ENCODE measurements at places on chromosomes 12 and 14. TPM values are rescaled to one million over a fixed set of nuclear protein-coding genes. Genes with fewer than 3 reads are reported as not detected.

GRCh38 chr12:123801573-123802178 is 39.6 kb downstream of the DNAH10 start:
- H3K27me3 ChIP-seq, result peaks cover 3% of the 10 kb centered on the region
- H3K4me1 ChIP-seq, result peaks cover 5% of the 10 kb centered on the region
- peak; percentile 50 for DNase-seq
- H3K4me3 ChIP-seq, result no peak overlapping the region
- no peak overlapping the region for H3K27ac ChIP-seq

GRCh38 chr14:39451811-39452210 is 19.6 kb upstream of the FBXO33 start:
- no peaks in the 10 kb centered on the region for H3K27me3 ChIP-seq
- H3K27ac ChIP-seq, result no peak overlapping the region
- no peak for DNase-seq
- H3K4me1 ChIP-seq, result peaks cover 13% of the 10 kb centered on the region
- no peaks in the 10 kb centered on the region for H3K36me3 ChIP-seq
- no peak overlapping the region for H3K4me3 ChIP-seq

DNA sequence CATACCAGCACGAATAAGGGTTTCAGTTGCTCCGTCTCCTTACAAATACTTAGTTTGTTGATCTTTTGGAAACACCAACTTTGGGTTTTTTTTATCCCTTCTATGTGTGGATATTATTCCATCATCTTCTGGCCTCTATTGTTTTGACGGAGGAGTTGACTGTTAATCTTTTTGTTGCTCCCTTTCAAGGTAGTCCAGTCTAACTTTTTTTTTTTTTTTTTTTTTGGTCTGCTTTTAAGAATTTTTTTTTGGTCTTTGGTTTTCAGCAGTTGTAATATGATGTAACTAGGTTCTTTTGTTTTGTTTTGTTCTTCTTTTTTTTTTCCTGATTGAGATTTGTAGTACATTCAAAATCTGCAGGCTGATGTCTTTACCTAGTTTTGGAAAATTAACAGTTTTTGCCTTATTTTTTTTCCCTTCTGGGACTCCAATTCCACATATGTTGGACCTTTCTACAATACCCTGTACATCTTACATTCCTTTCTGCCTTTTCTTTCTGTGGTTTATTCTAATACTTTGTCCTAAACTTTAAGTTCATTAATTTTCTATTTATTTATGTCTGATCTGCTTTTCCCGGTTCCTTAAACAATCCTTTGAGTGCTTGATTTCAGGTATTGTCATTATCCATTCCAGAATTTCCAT is 54.9 kb downstream of the DNAH10 start:
- H3K27ac ChIP-seq, result no peak overlapping the region
- no peak overlapping the region for H3K4me3 ChIP-seq
- no peaks in the 10 kb centered on the region for H3K36me3 ChIP-seq
- H3K27me3 ChIP-seq, result peaks cover 7% of the 10 kb centered on the region
- DNase-seq, result no peak
- H3K4me1 ChIP-seq, result no peaks in the 10 kb centered on the region

SYNE3 gene
- 9.5 TPM for total RNA-seq

GRCh38 chr12:56520048-56520447 is 1.6 kb upstream of the RBMS2 start:
- H3K27ac ChIP-seq, result peak overlapping the region; percentile 91
- peaks cover 29% of the 10 kb centered on the region for H3K4me1 ChIP-seq

PTPRQ gene
- total RNA-seq, result not detected

GRCh38 chr12:49456131-49456679 is 82.6 kb upstream of the KCNH3 start:
- H3K27ac ChIP-seq, result no peak overlapping the region
- no peaks in the 10 kb centered on the region for H3K4me1 ChIP-seq
- H3K36me3 ChIP-seq, result peaks cover 11% of the 10 kb centered on the region
- no peaks in the 10 kb centered on the region for H3K27me3 ChIP-seq
- H3K4me3 ChIP-seq, result no peak overlapping the region

DNA sequence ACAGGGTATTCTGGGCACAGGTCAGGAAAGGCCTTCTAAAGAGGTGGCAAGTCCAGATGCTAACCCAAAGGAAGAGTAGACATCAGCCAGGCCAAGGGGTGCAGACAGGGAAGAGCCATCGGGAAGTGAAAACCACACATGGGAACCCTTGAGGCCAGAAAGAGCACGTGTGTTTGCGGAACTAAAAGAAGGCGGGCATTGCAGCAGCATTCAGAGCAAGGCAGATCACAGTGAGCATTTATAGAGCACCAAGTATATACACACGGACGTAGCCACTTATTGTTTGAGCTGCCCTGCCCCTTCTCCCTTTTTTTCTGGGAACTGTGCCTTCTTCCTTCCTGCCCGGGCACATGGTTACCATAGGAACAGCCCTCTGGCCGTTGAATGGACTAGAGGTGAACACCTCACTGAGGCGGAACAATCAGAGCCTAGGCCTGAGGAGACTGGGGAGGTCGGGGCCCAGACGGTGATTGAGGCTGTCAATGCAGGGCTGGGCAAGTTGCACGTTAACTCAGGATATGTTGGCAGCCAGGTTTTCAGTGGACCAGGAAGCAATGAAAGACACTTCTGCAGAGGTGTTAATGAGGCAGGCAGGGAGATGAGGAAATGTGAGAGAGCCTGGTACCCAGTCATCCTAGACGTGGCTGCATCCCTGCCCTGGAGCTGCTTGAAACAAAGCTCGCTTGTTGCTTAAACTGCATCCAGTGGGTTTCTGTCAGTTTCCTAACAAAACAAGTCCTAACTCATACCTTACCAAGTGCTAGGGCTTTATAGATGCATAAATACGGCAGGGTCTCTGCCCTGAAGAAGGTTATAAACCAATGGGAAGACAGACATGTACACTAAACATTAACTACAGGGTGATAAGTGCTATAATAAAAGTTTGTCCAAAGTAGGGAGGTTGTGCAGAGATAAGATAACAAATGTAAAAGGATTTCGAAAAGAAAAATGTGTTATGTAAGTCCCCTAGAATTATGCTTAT is 34.2 kb downstream of the MOAP1 start:
- H3K4me1 ChIP-seq, result peaks cover 17% of the 10 kb centered on the region
- H3K36me3 ChIP-seq, result no peaks in the 10 kb centered on the region

DNA sequence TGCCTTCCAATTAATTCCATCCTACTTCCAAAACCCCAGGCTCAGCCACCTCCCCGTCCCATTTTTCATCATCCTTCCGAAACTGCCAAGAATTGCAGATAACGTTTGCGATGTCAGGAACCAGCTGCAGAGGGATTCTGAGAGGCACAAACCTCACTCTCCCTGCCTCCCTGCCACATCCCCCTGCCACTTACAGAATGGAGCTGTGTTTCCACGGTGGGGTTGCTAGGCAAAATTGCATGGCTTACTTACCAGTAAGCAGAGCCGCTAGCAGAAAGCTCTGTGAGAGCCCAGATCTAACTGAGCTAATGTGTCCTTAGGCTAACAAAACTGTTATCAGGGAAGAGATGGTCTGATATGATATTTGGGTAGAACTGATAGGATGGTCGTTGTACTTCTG is 127.4 kb downstream of the KCNK10 start:
- H3K4me1 ChIP-seq, result no peaks in the 10 kb centered on the region
- no peak for DNase-seq
- H3K27me3 ChIP-seq, result peaks cover 91% of the 10 kb centered on the region
- H3K27ac ChIP-seq, result no peak overlapping the region
- H3K4me3 ChIP-seq, result no peak overlapping the region

GRCh38 chr14:64656986-64657385 is 47.2 kb upstream of the PLEKHG3 start:
- no peak overlapping the region for H3K4me3 ChIP-seq
- peak; percentile 70 for DNase-seq
- H3K36me3 ChIP-seq, result no peaks in the 10 kb centered on the region
- H3K27me3 ChIP-seq, result peaks cover 12% of the 10 kb centered on the region

DNA sequence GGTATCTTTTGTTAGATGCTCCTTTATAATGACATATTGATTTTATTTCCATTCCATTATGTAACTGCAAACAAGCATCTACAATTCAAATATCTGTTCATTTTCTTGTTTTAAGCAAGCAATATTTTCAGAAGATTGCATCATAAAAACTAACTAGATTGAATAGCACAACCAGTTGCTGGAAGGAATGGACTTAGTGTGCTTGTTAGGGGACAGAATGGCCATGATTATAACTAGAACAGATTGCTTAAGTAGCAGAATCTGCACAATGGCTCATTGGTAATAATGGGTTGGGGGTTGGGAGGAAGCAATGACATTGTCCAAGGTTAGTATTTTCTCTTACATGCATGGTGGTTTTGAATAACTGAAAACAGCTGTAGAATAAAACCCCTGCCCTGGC is 939.5 kb downstream of the SLC16A7 start:
- H3K27ac ChIP-seq, result peak overlapping the region; percentile 11
- no peaks in the 10 kb centered on the region for H3K27me3 ChIP-seq
- DNase-seq, result no peak
- no peak overlapping the region for H3K4me3 ChIP-seq
- H3K36me3 ChIP-seq, result no peaks in the 10 kb centered on the region

- H3K4me3 ChIP-seq, result no peak overlapping the region
- no peaks in the 10 kb centered on the region for H3K27me3 ChIP-seq
- DNase-seq, result peak; percentile 56
- H3K36me3 ChIP-seq, result no peaks in the 10 kb centered on the region
Observed at GRCh38 chr12:59164991-59165718, 244.9 kb upstream of the LRIG3 start.

SRGAP1 gene
- total RNA-seq, result 65.0 TPM

SLCO1B1 gene
- not detected for total RNA-seq

BIN2 gene
- not detected for total RNA-seq

DNA sequence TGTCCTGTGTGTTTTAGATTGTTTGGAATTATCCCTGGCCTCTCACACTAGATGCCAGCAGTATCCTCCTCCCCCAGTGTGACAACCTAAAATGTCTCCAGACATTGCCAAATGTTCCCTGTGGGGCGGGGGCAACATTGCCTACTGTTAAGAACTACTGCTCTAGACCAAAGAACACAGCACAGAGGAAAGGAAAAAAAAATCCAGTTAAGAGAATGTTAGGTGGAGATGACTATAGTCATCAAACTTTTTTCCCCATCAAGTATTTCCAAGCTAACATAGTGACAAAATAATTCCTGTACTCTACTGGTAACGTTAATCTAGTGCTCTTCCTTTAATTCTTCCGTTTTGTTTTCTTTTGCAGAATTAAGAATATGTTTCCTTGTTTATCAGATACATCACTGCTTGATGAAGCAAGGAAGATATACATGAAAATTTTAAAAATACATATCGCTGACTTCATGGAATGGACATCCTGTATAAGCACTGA is 3.5 kb downstream of the CDKN1B start:
- DNase-seq, result peak; percentile 47
- H3K27me3 ChIP-seq, result no peaks in the 10 kb centered on the region
- H3K4me3 ChIP-seq, result peak overlapping the region; percentile 98
- H3K27ac ChIP-seq, result peak overlapping the region; percentile 99
- H3K4me1 ChIP-seq, result peaks cover 19% of the 10 kb centered on the region

GRCh38 chr12:43988838-43989560 is 153.1 kb downstream of the TMEM117 start:
- peak; percentile 48 for DNase-seq
- peak overlapping the region; percentile 59 for H3K27ac ChIP-seq
- H3K4me1 ChIP-seq, result peaks cover 7% of the 10 kb centered on the region
- H3K27me3 ChIP-seq, result no peaks in the 10 kb centered on the region

GRCh38 chr12:42166501-42166900 is 21.8 kb upstream of the GXYLT1 start:
- peaks cover 12% of the 10 kb centered on the region for H3K4me1 ChIP-seq
- DNase-seq, result no peak
- H3K27me3 ChIP-seq, result no peaks in the 10 kb centered on the region
- H3K27ac ChIP-seq, result no peak overlapping the region

All from MCF 10A (cell line).